ENCODE measurements at places on chromosomes 13 and 19.

DNA sequence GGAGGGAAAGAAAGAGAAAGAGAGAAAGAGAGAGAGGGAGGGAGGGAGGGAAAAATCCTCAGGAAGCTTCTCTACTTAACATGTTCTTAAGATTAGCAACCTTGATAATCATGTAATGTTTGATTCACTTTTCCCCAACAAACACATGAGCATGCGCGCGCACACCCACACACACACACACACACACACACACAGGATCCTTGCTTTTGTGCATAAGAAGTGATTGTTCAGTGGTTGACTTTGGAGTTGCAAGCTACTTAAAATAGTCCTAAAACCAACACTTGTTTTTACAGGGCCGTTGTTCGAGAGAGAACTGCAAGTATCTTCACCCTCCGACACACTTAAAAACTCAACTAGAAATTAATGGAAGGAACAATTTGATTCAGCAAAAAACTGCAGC, 100.0 kb upstream of the RAP2A start:
- no peak for DNase-seq

- DNase-seq: no peak
These were observed 544.3 kb downstream of the EFNB2 start for GRCh38 chr13:105991131-105991530.

DNA sequence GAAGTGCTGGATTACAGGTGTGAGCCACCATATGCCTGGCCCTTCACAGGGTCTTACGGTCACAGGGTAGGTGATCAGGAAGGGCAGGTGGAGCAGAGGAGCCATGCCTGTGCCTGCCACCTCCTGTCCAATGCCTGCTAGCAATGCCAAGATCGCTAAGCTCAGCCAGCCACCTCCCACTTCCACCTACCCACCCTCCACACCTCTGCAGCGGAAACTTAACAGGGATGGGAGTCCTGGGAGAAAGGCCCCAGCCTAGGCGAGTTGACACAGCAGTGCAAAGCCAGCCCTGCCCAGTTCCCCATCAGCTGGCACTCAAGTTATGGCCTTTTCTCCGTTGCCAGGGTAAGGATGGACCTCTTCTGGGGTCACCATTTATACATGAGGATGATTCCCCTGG, 15.9 kb upstream of the FCHO1 start:
- no peak for DNase-seq

GRCh38 chr19:47324502-47324901, 7.5 kb upstream of the C5AR2 start:
- peak; percentile 56 for DNase-seq
